ENCODE measurements at places on chromosomes 5 and 9.

GRCh38 chr9:69574057-69574456, 98.1 kb downstream of the APBA1 start:
- no peak for DNase-seq

DNA sequence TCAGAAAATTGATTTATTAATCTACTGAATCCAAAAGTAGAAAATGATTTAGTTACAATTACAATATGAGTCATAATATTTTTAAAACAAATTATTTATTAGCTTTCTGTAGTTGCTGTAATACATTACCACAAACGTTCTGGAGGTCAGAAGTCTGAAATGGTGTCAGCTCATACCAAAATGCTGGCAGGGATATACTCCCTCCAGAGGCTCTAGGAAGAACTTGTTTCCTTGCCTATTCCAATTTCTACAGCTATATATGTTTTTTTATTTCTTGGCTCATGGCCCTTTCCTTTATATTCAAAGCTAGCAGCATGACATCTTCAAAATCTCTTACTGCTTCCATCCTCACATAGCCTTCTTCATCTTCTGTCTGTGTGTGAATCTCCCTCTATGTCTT, 667.9 kb upstream of the ITGA1 start:
- peak; percentile 35 for DNase-seq

DNA sequence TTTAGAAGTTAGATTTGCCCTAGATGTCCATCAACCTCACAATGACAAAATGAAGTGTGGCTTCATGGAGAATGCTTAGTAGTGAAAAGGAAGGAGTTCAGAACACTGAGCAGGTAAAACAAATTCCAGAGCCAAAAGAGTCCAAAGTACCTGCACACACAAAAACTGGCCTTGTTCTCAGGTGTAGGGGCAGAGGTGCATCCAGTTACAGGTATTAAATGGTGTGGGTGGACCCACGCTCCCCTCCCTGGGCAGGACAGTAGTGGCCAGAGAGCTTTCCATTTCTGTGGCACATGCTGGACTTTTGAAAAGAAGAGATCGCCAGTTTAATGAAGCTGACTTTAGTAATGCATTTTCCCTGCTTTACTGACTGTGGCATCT, 47.2 kb downstream of the SECISBP2 start:
- no peak for DNase-seq

- DNase-seq: no peak
Measured at GRCh38 chr9:114350636-114351401, 21.1 kb downstream of the ORM2 start.

DNA sequence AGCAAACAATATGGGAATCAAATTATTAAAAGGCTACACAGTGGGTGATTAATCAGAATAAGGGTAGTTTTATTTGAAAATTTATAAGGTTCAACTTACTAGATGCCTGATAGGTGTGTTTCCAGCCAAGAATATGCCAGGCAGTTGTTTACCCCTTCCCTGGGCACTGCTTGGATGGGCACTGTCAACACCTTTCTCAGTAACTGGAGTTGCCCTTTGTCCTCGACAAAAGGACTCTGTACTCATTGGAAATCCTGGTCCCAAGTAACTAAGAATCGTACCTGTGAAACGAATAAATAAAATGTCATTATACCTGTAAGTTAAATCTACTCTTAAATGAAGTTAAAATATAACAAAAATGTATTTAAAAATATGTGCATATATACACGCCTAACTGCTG, 15.0 kb downstream of the ANKRD34B start:
- DNase-seq: no peak
